GM06990 (cell line): ENCODE measurements at places on chromosomes 1 and 21.

DNA sequence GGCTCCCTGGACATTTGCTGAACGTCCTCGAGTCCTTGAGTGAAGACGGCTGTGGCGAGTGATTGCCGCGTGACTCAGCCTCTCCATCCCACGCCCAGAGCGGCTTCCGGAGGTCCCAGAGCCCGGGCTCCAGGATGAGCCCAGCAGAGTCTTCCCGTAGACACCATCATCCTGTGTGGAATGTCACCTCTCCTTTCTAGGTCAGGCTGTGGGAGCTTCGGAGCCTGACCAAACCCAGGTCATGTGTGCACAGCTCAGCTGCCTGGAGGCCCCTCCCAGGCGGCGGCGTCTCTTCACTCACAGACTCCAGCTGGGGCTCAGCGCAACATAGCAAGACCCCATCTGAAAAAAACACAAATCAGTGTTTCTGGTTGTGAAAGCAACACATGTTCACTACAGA lies 38.2 kb downstream of the PRKCZ start:
- DNase-seq = no peak

DNA sequence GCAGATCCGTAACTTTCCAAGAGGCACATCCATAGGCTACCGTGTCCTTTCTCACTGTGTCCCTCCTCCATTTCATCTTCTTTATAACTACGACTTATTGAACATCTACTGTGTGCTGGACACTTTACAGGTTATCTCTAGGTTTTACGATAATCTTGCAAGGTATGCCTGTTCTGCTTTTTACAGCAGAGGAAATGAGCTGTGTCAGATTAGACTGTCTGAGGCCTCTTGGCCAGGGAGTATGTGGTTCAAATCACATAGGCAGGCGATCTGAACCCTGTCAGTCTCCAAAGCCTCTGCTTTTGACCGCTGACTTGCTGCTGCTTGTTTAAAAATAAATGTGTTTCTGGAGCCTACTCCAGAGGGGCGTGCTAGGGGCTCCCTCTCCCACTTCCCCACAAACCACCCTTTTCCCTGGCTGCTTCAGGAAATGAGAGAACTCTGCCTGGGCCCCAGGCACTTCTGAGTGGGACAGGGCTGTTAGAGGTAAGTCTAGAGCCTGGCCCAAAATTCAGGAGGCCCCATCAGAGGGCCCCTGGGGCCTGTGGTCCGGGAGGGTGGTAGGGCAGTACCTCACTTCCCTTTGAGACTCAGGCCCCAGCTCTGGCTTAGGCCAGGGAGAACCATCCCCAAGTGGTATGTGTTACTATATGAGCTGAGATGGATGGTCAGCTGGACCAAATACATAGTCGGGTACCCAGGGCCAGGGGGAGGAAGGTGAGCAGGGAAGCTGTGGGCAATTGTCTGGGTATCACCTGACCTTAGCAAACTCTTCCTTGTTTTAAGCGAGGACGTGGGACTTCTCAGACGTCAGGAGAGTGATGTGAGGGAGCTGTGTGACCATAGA lies 4.4 kb downstream of the PSEN2 start:
- no peak for DNase-seq

- no peak for DNase-seq
Observed at GRCh38 chr1:147539122-147539575, 2.2 kb upstream of the BCL9 start.

GRCh38 chr1:60958001-60958400 lies 124.4 kb upstream of the NFIA start:
- no peak for DNase-seq

DNA sequence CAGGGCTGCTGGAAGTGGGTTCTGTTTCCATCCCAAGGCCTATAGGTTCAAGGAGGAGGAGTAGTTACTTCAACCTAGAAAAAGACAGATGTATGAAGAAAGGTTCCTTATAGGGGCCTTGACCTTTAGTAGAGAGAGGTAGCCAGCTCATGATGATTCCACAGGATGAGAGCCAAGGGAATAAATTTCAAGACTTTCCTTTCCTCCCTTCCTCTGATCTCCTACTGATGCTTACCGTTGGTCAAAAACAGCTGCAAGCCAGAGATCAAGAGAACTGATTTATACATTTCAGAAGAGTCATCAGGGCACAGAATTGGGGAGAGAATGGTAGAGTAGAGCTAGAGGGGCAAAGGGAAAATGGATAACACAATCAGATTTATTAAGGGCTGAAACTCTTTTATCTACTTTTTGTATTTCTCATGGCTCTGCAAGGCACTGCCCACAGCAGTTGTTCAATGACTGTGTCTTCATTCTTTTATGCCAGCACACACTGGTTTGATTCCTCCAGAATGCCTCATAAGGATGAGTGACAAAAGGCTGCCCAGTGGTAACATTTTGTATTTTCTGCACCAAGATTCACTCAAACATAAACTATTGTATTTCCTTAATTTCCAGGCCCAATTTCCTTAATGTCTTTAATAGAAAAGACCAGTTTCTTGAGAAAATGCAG lies 37.4 kb downstream of the AK5 start:
- DNase-seq = no peak

GRCh38 chr1:100631015-100631551 lies 88.5 kb upstream of the VCAM1 start:
- no peak for DNase-seq

DNA sequence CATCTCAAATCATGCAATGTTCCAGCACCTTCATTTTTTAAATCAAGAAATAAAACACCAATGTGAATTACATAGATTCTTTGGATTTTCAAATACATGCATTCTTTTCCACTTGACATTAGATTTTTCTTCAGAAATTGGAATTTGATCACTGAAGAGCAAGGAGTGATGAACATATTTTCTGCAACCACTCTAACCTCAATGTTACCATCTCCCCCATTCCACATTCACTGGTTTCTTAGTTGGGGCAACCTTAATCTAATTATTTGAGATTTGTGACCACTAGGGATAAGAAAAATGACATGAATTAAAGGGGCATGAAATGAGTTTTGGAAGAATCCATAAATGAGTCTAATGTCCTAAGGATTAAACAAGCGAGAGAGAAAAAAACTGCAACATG lies 168.7 kb upstream of the NR5A2 start:
- no peak for DNase-seq
